ENCODE measurements at places on chromosomes 1 and 21.

- no peak for DNase-seq
Observed at GRCh38 chr1:81695741-81696140, 105.0 kb upstream of the ADGRL2 start.

GRCh38 chr1:222243902-222244301 is 304.0 kb downstream of the HHIPL2 start:
- no peak for DNase-seq

DNA sequence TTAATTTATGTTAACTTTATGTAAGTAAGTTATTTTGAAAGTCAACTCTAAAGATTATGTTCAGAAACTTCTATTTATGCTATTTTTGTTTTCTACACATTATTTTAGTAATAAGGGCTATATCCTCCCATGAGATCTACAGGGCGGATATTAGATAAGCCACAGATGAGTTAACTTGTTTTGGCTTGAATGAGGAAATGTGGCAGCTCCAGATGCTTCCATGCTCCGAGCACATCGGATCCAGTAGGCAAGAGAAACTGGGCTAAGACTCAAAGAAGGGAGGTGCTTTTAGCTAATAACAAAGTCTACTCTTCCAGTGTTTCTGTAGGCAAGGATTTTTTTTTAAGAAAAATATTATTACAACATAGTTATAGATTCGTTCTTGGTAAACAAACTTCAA is 20.0 kb upstream of the LAMC1 start:
- no peak for DNase-seq

DNA sequence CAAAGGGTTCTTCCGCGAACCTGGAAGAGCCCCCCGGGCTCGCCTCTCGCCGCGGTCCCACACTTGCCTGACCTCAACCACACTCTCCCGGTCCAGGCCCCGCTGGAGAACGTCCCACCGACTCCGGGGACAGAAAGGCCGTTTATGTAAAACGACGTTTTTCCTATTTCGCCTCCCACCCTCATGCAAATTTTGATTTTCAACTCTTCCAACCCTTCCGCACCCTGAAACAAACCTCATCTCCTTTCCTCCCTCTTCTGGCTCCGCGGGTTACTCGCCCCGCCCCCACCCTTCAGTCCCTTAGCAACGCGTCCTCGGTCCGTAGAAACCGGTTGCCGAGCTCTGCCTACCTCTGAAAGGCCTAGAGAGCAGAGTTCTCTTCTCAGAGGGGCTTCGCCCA is at the start of gene C1orf141:
Gene C1orf141 (minus strand): TSS at position 276 of the 400 bp plus-strand sequence. CDS start 7,730 bp downstream, outside the sequence.
- DNase-seq, result no peak

DNA sequence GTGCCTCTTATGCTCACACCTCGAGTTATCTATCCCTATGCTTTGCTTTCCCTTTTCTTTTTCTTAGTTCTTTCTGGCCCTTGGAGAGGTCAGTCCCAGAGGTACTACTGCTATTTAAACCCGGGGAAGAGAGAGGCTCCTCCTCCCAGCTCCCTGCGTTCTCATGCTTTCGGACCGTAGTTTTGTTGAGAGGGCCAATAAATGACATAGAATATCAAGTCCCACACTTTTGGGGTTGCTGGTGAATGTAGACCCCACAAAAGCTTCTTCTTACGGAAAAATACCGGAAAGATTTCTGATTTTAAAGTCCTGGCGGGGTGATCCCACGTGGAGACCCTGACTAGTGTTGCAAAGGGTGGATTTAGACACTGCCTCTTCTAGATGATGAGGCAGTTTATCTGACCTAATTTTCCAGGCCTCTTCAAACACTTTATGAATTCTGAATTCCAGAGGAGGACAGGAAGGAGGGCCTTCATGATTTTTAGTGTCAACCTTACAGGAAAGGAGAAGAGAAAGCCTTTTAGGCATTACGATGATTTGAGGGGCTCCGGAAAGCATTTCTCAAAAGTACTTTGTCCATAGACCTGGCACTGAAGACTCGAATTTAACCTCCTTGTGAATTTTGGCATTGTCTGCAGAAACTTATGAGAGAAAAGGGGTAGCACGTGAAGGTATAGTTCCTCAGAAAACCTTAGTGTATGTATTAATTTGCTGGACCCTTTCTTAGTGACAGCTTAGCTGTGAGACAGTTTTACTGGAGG is 694 bp downstream of the TMEM167B start:
- no peak for DNase-seq

GRCh38 chr1:98884864-98885263 is 119.8 kb downstream of the PLPPR5 start:
- no peak for DNase-seq

DNA sequence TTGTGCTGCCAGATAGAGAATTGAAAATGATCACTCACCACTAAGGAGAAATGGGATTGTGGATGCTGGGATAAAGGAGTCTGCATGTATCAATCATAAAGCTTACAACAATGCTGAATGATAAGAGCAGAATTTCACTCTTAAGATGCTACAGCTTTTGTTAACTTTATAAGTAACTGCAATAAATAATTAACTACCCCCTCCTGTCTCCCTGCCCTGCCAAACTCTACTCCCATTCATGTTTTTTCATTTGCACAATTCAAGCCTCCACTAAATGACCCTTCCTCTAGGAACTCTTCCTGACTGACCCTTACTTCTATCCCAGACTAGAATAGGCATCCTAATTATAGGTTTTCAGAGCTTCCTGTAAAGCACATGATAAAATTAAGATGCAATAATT is 14.9 kb downstream of the MTF1 start:
- DNase-seq, result no peak

DNA sequence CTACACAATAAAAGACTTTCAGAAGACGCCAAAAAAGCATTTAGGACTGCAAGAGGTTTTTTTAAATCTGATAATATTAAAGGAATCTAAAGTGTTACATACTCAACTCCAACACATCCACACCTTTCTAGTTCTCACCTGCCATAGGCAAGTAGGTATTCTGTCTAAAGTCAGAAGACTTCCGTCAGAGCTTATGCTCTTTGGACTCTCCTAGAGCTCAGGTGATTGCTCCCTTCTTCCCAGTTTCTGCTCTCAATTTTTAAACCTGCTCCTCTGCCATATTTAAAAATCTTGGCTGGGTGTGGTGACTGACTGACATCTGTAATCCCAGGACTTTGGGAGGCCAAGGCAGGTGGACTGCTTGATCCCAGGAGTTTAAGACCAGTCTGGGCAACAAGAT is 16.6 kb downstream of the EVI5 start:
- DNase-seq, result no peak

Data from stimulated activated CD8-positive, alpha-beta memory T cell treated with anti-CD3 and anti-CD28 coated beads, Interleukin-2, amount 100 ng/mL, for 48 hours (primary cell).